GM12865 (cell line): ENCODE measurements at places on chromosomes 7 and 10.

- no peak for DNase-seq
Observed at GRCh38 chr7:80848841-80849240, 70.0 kb downstream of the SEMA3C start.

- DNase-seq, result no peak
Observed at GRCh38 chr7:19413443-19413965, 268.3 kb upstream of the FERD3L start.

DNA sequence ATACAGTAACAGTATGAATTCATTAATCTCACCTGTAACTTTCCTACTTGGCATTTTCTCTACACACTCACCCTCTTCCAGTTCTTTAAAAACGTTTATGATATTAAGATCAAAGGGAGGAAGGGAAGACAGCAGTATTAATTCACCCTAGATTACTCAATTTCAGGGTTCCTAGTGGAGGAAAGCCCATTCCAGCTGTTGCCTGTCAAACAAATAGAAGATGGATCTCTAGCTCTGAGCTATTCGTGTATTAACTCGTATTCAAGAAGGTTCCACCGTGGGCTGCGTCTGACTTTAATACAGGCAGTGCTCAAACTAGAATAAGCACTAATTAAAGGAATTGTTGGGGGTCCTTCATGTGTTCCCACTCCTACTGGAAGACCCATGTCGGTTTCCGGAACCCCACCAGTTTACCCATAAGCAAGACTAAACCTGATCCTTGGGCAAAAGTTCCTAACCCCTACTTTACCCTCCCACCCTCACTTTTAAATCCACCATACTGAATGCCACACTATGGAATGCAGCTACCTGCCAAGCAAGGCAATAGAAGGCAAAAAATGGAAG is 2.1 kb downstream of the NANOS1 start:
- DNase-seq, result no peak

DNA sequence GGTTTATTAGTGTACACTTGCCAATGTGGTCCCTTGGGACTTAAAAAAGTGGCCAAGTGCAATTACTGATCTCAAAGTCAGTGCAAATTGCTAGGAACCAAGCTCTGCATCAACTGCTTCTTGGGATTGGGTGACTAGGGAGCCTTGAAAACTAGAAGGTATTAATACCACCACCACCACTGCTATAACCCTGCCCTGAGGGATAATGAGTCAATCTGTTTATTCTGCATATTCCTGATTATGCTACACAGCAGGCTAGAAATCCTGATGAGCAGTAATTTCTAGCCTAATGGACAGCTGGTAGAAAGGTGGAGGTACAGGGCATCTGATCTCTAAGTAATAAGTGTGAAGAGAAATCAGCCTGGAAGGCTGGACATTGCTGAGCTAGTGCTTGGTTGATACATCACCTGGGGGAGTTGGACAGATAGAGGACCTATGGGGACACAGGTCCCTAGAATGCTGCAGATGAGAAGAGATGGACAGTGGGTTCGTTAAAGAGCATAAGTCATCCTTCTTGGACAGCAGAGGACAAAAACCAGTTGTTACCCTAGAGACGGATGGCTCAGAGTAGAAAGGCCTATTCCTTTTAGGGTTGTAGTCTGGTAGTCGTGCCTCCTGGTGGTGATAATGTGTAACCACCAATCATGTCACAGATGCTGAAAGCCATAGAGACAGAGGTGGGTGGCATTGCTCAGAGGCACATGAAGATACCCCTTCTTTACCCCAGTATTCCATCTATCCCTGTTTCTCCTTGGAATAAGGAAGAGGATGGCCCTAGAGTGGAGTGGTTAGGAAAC is 554.8 kb downstream of the SORCS1 start:
- DNase-seq, result peak; percentile 12

DNA sequence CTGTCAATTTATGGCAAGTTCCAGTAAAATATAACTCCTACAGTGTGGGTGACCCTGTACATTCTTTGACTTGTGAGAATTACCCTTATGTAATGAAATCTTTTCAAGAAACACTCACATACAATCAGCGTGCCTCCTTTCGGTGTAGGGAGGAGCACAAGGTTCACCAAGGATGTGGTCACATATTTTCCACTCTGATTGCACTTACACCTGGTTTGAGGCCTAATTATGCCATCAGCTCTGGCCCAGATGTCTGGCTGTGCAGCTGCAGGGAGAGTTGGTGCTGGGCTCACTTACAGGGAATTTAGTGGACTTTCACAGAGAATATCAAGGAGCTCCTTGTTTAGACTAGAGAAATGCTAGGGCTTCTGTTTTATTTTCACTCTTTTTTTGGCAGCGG is 146.0 kb upstream of the STEAP4 start:
- no peak for DNase-seq

DNA sequence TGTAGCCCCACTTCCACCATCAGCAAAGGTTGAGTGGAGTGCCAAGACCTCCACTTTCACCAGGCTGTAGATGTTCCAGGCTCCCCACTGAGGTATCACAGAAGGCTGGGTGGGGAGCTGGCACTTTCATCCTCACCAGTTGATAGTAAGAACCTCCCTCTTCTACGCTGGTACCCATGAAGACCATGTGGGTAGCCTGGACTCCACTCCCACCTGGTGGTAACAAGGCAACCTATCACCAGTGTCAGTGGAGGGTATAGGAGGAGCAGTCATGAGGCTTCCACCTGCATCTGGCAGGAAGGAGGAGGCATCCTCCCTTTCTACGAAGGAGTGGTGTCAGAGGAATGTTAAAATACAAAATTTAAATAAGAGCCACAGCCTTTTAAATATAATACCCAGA is 4.4 kb downstream of the SMIM30 start:
- DNase-seq, result peak; percentile 38

DNA sequence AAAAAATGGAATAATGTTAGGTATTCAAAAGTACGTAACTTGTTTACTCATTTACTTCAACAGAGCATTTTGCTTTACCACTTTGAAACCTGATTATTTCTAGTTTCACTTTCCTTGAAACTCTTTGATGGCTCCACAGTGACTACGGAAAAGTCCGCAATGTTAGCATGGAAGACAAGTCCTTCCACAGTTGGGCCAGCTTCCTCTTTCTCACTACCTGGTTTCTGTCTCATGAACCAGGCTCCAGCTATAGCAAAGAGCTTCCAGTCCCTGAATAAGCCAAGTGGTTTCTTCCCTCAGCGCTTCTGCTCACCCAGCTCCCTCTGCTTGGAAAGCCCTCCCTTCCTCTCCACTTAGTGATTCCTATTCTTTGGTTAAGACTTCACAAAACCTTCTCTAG is 44.8 kb upstream of the SLC16A12 start:
- DNase-seq, result no peak

DNA sequence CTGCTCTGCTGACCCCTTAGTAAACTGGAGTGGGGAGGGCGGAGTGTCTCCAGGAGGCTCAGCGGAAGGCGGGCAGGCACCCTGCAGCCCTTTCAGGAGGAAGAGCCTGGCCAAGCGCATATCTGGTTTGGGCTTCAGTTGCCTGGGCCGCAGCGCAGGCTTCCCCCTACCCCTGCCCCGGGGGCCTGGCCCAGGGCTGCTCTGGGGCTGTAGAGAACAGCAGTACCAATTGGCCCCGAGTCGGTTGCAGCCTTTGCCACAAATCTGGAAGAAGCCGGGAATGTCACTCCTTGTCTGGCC is 28.1 kb upstream of the JAKMIP3 start:
- no peak for DNase-seq

- DNase-seq, result no peak
Observed at GRCh38 chr7:75802552-75802821, 11.1 kb downstream of the CCL24 start.

DNA sequence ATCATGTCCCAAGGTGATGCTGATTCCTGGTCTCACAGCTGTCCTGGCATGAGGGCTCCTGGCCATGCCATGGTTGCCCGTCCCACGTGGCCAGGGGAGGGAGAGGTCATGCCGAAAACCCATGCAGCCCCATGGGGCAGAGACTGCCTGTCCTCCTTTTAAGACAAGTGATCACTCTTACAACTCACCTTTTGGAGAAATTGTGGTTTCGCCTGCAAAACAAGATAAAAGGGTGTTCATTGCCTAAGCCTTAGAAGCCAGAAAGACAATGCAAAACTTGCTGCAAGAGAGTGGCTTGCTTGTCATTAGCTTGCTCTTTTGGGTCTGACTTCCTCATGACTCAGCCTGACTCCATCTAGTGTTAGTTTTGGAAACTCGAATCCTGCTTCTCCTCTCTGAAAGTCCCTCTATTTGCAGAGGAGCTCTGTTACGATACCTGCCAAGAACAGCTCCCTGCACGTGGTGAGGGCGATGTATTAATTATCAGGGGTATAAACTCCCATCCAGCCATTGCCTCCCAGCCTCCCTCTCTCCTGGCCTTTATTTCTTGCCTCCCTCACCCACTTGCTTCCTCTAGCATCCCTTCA is 26.7 kb downstream of the TMEM273 start:
- DNase-seq, result no peak

DNA sequence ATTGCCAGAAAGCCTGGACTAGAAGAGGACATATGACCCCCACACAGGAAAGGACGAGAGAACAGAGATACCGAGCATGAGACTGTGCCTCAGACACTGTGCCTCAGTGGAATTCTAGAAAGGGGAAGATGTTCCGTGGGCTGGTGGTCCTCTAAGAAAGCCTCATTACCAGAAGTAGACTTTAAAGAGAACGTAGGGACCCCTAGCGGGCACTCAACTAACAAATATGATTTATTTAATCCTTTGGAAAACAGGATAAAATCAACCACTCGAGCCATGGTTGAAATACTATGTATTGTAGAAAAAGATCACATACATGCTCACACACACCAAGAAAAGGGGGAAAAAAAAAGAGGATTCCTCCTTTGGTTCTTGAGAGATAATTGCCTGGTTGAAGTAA is 701.2 kb upstream of the SORCS1 start:
- DNase-seq, result peak; percentile 13

DNA sequence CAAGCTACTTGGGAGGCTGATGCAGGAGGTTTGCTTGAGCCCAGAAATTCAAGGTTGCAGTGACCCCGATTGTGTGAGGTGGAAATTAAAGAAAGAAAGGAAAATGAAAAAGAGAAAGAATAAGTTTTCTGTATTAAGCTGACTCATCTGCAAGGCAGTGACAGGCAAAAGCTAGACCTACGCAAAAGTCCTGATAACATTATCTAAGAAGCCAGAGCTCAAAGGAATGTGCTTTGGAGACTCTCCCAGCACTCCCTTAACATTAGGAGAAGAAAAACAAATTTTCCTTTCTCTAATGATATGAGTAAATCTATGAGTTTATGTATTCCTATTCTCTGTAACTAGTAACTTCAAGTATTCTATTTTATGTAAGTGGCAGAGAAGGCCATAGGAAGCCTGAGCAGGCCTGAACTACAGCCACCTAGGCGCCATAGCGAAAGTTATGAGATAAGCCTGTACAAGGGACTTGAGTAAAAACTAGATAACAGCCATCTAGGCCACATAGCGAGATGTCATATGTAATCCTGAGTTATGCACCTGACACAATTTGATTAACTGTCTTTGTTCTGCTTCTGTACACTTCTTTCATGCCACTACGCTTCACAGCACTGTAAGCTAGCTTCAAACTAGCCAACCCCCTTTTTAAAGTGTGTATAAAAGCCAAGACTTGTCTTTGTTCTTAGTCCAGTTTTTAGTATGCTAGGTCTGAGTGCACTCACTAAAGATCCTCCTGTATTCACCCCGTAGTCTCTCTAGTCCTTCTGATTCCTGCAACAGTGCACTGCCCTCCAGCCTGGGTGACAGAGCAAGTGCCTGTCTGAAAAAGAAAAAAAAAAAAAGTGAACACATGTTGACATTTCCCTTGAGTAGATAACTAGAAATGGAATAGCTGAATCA is 9.4 kb upstream of the ZWINT start:
- DNase-seq, result no peak

DNA sequence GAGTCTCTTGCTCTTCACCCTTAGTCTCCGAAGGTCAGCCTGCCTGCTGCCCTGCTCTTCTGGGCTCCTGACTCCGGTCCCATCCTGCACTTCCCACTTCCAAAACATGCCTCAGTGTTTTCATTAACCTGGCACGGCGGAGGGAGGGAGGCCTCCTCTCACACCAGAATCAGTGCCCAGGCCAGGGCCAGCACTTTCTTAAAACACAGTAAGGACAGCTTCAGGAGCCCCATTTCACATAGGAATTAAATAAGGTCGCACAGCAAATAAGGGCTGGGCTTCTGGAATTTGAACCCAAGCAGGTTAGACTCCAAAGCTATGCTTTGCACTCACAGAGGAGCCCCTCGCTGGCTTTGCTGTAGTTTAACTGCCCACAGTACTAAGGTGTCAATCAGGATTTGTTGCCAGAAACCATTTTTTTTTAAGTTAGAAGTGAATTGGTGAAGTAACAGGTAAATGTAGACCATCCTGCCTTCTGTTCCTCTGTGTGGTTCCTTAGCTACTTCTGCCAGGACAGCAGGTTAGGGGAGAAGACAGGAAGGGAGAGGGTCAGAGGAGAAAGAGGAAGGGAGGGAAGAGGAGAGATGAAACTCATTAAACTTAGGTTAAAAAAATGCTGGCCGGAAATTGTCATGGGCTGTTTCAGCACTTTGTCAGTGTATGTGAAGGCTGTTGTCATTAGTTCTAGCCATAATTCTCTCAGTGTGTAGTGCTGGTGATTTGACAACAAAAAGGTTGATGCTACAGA is 1.1 kb downstream of the RASSF4 start:
- no peak for DNase-seq

GRCh38 chr10:6958254-6958653 is 378.2 kb upstream of the PRKCQ start:
- no peak for DNase-seq

GRCh38 chr7:84549409-84549808 is 354.8 kb upstream of the SEMA3A start:
- DNase-seq, result no peak

DNA sequence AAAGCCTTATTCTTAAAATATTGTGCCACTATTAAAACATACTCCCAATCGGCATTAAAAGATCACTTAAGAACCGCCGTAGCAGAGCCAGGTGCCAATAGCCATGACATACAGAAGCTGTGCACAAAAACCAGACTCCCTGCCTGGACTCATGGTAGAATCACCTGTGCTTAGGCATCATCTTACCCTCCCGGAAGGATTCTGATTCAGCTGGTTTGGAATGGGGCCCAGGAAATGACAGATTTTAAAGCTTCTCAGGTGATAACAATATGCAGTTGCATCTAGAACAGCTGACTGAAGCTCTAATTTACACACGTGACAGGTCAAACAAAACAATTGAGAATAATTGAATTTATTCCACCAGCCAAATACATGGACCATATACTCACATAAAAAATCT is 10.7 kb downstream of the A1CF start:
- no peak for DNase-seq

DNA sequence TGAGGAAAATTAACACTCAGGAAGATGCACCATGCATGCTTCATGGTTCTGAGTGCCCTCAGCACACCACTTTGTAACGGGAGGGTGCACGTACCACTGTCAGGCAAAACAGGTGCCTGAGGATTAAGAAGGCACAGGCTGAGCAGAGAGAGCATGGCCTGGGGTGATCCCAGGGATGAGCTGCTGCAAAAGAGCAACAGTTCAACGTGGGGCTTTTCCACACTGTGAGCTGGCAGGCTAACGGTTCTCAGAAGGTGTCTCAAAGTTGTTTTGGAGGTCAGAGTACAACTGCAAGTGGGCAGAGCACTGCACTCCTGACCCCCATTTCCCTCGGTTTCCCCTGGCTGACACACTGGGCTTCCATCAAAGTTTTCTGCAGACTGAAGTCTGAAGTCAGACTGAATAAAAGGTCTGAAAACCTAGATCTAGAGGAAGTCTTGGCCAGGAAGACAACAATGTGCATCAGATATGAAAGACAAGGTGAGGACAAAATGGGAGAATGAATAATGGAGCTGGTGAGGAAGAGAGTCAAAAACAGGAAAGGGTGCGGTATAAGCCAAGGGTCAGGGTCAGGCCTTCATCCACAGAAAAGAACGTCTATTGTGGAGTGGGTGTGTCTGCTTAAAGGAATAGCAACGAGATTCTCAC is 20.5 kb downstream of the ZNF438 start:
- DNase-seq, result no peak

GRCh38 chr7:25950488-25951413 is 201.2 kb upstream of the NFE2L3 start:
- peak; percentile 98 for DNase-seq
